ENCODE measurements at places on chromosomes 16 and 17.

- no peak for DNase-seq
Measured at GRCh38 chr17:66420961-66421371, 118.6 kb downstream of the PRKCA start.

GRCh38 chr17:45912319-45912718, 18.0 kb downstream of the MAPT start:
- no peak for DNase-seq

DNA sequence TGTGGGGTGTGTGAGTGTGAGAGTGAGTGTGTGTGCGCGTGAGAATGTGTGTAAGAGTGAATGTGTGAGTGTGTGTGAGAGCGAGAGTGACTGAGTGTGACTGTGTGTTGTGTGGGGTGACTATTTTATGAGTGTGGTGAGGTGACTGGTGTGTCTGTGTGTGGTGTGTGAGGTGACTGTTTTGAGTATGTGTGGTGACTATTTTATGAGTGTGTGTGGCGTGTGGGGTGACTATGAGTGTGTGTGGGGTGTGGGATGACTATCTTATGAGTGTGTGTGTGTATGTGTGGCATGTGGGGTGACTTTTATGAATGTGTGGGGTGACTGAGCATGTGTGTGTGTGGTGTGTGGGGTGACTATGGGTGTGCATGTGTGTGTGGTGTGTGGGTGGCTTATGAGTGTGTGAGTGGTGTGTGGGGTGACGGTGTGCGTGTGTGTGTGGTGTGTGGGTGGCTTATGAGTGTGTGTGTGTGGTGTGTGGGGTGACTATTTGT, 152.9 kb upstream of the PLCG2 start:
- no peak for DNase-seq

- DNase-seq = no peak
Measured at GRCh38 chr16:55655381-55655896, 349 bp upstream of the SLC6A2 start.

DNA sequence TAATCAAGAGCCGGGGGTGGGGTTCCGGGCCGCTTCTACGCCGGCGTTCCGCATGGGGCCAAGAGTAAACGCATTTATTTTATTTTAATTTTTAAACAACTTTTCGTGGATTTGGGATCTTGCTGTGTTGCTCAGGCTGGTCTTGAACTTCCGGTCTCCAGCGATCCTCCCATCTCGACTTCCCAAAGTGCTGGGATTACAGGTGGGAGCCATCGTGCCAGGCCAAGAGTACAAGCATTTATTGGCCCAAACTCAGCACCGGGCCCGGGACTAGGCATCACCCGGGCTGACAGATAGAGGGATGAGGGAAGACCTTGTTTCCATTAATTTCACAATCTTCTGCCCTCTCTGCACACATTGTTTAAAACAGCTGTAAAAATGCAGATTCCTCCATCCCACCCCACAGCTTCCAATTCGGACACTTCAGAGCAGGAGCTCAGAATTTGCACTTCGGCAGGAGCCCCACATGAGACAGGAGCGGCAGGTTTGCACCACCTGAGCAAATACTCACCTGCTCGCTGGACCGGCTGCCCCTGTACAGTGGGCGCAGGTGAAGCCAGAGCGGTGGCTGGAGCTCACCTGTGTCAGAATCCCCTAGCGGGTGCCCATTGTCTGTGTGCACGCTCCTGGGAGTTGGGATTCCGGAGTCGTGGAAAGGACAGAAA, 663 bp upstream of the GINS2 start:
- DNase-seq = no peak

DNA sequence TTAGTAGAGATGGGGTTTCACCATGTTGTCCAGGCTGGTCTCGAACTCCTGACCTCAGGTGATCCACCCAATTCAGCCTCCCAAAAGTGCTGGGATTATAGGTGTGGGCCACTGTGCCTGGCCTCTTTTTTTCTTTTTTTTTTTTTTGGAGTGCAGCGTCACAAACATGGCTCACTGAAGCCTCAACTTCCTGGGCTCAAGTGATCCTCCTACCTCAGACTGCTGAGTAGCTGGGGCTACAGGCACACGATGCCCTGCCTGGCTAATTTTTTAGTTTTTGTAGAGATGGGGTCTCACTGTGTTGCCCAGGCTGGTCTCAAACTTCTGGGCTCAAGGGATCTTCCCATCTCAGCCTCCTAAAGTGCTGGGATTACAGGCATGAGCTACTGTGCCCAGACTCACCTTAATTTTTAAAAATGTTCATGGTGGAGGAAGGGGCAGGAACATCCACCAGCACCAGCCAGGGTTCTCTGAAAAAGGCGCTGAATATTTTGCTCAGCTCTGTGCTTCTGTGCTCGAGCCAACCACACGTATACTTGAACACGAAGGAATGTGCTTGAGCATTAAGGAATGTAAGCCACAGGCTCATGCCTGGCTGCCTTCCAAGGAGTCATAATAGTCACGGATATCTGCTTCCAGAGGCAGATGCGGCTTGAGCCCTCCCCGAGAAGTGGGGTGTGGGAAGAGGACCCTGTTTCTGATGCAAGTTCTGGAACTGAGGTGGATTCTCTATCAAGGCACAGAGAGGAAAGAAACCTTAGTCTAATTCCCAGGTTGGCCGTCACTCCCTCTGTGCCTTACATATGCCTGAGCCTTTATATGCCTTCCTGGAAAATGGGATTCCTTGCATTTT, 65.5 kb upstream of the CREBBP start:
- DNase-seq = no peak

- peak; percentile 95 for DNase-seq
Measured at GRCh38 chr17:10598621-10599020, 49.2 kb upstream of the MYH2 start.

DNA sequence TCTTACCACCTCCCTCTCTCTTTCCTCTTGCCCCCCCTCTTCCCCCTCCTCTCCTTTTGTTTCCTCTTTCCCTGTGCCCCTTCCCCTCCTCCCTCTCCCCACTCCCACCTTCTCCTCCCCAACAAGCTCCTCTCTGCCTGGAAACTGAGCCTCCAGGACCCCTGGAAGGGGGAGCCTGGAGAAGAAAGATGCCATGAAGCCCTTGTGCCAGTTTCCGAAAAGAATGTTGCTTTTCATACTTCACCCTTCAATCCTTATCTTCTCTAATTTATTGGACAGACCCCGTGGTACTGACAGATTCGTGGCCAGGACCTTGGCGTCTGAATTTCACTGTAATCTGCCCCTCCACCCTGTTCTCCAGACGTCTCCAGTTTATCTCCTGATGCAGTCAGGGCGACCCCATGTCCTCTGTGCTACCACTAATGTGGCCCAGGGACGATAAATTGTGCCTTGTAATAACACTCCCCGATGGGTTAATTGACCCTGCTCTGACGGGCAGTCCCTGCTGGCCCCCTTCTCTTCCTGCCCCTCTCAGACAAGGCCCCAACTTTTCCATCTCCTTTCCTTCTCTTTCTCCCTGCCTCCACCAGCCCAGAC, 138.4 kb upstream of the GSE1 start:
- DNase-seq = no peak

DNA sequence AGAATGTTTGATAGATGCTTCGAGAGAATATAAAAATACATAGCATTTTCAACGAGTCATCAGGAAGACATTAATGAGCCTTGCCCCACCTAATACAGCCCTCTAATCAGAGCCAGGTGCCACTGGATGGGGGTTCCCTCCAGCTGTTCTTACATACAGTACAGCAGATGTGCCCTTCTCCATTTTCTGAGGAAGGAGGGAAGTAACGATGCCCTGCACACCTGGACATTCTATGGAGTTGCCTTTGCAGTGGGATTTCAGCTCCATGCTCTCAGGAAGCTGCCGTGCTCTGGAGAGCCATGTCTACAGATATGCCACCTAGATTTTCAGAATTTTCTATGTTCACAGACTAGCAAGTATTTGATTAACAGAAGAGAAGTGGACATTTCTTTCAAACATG, 36.3 kb downstream of the CDRT15 start:
- DNase-seq = no peak

GRCh38 chr17:70327723-70328122, 158.4 kb downstream of the KCNJ2 start:
- DNase-seq = peak; percentile 9

GRCh38 chr17:10392880-10393279, 20.1 kb upstream of the MYH13 start:
- DNase-seq = no peak

GRCh38 chr16:74700116-74700437, 585 bp downstream of the MLKL start:
- DNase-seq = no peak

- no peak for DNase-seq
Measured at GRCh38 chr16:84277244-84277823, 17.3 kb upstream of the WFDC1 start.

GRCh38 chr17:70158591-70158990, 10.7 kb upstream of the KCNJ2 start:
- no peak for DNase-seq

DNA sequence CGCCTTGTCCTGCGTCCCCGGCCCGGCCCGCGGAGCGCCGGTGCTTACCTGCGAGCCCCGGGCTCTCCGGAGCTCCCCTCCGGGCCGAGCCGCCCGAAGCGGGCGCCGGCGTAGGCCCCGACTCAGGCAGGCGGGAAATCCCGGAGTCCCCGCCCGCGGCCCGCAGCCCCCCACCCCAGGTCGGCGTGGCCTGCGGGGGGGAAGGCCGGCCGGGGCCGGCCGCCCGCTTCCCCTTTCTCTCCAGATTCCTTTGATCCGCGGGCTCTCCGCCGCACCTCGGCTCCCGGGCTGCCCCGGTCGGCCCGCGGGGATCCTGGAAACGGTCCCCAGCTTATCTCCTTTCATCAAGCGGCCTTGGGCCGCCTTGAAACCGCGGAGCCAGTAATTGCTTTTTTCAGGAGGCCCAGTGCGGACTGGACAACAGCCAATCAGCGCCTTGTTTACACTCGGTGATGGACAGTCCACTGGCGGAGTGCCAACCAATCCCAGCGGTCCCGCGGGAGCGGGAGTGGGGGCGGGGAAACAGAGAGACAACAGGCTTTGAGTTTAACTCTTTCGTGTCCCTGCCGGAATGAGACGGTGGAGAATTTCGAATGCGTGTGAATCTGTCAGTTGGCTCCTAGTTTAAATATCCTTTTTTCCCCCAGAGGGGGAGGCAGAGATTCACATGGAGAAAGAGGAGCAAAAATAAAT, 1.4 kb upstream of the BAHCC1 start:
- DNase-seq = peak; percentile 99

DNA sequence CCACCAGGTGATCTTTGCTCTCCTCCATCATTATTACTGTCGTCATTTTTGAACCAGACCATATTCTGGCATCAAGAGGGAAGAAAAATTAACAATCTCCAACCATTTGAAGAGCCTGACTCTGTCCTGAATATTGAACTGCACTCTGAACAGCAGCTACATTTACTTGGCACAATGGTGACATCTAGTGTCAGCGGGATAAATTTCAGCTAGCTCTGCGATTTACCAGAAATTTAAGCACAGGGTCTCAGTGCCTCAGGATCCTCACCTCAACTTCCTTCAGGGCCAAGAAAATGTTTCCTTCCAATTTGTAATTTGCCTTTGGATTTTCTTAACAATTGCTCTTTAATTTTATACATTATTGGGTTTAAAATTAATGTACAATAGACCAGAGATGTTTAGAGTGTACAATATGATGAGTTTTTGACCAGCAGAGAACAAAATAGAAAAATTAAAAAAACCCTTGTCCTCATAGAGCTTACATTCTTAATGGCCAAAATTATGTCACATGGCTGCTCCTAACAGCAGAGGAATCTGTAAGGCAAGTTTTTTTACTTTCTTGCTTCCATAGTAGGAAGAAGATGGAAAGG, 10.7 kb upstream of the ZNF19 start:
- peak; percentile 84 for DNase-seq

- no peak for DNase-seq
Measured at GRCh38 chr17:75899767-75900468, 3.2 kb upstream of the TRIM65 start.

DNA sequence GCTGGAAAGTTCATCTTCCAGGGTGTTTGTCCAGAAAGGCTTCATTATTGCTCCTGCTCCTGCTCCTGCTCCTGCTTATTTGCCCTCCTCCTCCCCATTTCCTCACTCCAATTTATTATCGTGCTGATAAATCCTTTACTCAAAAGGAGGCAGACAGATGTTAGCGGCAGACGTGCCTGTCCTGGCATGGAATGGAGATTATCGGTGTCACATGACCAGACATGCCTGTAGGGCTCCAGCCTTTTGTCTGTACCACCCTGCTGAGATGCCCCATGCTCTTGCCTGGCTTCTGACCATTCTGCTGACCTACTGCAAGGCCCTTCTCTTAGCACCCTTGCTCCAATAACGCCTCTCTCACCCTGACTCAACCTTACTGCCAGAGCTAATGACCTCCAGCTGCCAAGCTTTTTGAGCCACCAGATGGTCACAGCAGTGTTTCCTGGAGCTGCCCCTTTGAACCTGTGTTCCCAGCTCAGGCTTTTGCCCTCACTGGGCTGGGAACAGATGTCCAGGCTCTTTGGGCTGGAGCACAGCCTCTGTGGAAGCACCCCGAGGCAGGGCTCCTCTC, 12.8 kb downstream of the DNAH9 start:
- DNase-seq = no peak

DNA sequence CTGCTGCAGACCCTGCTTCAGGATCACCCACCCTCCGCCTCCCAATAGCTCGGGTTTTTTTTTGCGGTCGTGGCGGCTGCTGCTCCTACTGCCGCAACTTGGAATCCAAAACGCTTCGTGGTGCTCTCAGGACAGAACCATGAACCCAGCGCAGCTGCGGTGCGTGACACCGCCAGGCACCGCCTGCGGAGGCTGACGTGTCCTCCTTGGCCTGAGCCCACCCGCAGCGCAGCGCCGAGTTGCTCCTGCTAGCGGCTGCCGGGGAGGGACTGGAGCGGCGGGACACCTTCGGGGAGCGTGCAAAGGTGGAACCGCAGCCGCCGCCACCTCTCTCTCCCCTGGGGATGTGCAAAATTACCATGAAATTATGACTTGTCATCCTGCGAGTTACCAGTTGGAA, 1893.0 kb downstream of the TP53TG3F start:
- DNase-seq = no peak

DNA sequence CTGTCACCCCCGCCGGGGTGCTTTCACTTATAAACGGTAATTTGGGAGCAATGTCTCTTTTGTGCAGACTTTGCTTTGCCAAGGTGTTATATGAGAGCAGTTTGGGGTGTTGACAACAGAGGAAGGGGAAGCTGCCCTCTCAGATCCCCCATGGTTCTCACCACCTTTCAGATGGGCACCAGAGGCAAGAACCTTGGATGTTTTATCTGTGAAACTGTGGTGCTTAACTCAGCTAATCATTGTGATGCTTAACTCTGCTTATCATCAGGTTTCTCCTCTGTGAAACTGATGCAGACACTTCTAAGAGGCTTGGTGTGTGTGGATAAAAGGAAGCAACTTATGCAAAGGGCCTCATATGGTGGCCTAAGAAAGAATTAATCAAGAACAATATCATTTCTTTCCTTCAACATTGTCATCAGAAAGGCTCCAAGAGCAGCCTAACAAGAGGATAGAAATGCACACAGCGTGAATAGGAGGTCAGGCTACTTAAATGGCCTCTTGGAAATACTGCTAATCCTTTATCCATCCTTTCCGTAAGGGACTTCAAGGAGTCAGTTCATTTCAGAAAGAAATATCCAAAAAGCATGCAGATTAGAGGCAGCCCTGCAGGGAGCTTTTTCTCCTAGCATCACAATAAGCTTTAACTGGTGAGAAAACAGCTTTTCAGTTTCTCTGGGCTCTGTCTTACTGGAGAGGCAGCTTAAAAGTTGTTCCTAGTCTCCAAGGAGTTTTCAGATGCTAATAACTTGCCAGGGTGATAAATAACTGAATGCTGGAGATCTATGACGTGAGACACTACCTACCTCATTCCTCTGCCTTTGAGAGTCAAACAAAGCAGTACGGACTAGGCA, 55.1 kb upstream of the CLEC3A start:
- DNase-seq = no peak

Measured in NCI-H524 treated with DMSO at 0.1 percent for 48 hours (cell line).